Activated gamma-delta T cell treated with Interleukin-2 at 50 U/mL for 16 hours (primary cell): ENCODE measurements at places on chromosomes 1 and 21.

- no peak for DNase-seq
These were observed 8.8 kb upstream of the CTBS start for GRCh38 chr1:84582802-84583587.

DNA sequence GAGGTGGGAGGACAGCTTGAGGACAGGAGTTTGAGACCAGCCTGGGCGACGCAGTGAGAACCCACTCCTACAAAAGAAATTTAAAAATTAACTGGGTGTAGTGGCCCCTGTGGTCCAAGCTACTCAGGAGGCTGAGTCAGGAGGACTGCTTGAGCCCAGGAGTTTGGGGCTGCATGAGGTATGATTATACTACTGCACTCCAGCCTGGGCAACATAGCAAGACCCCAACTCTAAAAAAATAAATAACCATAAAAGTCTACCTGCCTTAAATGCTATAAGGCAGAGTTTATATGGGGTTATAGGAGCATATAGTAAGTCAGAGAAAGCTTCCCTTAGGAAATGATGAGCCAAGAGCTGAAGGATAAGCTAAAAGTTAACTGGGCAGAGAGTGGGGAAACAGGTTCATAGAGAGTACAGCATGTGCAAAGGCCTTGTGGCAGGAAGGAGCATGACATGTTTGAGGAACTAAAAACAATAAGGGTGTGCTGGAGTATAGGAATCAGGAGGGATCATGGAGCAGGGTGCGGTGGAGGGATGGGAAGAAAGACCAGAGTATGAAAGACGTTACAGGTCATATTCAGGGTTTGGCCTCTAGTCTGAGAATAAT lies 68.3 kb downstream of the ADSS2 start:
- DNase-seq = no peak

- no peak for DNase-seq
These were observed 47.4 kb downstream of the ZMYM1 start for GRCh38 chr1:35126546-35126945.

DNA sequence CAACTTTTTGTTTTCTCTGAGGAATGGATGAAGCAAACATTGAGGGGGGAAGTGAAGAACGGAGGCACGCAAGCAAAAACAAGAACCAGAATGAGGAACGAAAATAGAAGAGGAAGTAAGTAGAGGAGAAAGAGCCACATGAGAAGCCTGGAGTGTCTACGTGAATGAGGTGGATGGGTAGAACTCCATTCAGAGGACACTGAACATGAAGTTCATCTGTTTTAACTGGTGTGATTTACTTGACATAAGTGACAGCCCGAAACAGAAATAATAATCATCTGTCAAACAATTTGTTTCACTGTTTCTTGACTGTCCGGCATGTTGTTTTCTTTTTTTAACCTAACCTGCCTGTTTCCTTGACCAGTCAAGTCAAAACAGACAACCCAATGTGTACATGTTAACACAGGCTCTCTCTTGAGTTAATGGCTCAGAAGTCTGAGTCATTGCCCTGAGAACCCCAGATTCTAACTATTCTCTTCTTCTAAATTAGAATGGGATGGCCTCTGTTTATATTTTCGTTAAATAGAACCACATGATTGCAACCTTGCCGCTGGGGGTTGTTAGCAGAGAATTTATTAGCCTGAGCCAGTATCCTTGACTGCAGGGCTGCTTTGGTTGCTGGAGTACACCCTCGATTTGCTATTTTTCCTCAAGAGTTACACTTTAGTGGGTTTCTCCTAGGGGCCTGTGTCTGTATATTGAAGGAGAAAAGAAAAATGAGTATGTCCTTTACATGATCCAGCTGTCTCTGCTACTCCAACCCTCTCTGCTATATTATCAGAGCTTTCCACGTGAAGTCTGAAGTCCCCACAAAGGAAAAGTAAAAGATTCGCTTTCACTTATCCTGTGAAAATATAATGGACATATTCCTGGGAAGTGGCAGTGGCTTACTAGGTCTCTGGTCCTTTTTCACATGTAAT lies 151.7 kb downstream of the ZC3H11B start:
- DNase-seq = no peak

GRCh38 chr1:229035054-229035747 lies 235.7 kb upstream of the RAB4A start:
- no peak for DNase-seq

DNA sequence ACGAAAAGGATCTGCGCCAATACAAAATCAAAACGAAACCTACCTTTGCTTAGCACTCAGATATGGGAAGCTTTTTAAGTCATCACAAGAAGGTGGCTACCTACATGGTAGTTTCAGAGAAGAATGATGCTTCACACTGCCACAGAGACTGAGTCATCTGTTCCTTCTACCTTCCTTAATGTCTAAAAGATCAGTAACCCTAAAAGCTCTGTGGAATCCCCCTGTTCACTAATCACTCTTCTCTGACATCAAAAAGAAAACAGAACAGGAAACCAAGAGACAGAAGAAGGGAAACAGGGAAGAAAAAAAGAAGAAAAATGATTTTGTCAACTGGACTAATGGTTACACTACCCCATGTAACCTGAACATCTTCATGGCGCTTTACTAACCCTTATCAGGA lies 177.2 kb downstream of the SMYD3 start:
- no peak for DNase-seq

- DNase-seq = no peak
These were observed 170.4 kb downstream of the RERE start for GRCh38 chr1:8646996-8647395.

DNA sequence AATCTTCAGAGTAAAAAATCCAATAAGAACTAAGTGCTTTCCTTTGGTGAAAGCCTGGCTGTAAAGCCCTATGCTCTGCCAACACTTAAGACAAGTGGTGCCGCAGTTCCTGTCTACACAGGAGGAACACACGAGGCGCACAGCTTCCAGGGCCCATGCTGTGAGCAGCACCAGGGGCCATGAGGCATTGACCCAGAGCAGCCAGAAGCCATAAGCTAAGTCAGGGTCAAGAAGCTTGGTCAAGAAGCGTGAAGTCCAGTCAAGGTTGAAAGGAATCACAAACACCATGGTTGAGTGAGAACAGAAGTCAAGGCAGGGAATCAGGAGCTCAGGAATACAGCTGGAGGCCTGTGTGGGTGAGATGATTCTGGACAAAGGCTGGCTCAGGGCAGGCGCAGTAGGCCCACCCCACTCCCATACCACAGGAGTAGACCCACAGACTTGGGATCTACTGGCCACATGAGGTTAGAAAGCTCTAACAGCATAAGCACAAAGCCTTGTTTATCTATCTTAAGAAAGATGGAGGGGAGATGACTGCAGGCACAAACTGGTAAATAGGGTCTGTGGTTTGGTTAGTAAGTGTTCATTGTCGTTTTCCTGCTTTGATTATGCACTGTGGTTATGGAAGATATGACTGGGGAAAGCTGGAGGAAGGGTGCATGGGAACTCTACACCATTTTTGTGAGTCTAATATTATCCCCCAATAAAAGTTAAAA lies 42.9 kb upstream of the RCAN3 start:
- DNase-seq = no peak

DNA sequence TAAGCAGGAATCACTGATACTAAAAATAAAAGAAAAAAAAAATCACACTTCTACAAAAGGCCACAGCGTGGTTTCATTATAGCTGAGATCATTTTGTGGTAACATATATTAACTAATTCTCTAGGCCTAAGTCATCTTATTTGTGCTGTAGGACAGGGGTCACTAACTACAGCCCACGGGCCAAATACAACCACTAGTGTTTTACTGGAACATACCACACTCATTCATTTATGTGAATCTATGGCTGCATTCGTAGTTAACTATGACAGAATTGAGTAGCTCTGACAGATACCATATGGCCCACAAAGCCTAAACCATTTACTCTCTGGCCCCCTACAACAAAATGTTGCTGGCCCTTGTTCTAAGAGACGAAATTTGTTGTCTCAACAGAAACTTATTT lies 224.4 kb downstream of the VAV3 start:
- DNase-seq = no peak

DNA sequence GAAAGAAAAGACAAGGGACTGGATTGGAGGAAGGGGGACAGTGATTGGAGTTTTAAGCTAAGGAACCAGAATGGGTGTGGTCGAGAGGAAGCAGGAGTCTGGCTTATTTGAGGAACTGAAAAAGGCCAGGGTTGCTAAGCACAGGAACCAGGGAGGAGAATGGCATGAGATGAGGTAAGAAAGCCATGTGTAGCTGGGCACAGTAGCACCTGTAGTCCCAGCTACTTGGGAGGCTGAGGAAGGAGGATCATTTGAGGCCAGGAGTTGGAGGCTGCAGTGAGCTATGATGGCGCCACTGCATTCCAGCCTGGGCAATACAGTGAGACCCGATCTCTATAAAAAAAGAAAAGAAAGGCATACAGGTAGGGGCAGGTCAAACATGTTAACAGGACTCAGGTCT lies 8.1 kb upstream of the KHDRBS1 start:
- DNase-seq = no peak

DNA sequence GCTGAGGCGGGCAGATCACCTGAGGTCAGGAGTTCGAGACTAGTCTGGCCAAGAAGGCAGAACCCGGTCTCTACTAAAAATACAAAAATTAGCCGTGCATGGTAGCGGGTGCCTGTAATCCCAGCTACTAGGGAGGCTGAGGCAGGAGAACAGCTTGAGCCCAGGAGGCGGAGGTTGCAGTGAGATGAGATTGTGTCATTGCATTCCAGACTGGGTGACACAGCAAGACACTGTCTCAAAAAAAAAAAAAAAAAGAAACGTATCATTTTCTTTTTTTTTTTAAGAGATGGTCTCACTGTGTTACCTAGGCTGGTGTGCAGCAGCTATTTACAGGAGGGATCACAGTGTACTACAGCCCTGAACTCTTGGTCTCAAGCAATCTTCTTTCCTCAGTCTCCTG lies 47.3 kb downstream of the ITGB3BP start:
- no peak for DNase-seq

DNA sequence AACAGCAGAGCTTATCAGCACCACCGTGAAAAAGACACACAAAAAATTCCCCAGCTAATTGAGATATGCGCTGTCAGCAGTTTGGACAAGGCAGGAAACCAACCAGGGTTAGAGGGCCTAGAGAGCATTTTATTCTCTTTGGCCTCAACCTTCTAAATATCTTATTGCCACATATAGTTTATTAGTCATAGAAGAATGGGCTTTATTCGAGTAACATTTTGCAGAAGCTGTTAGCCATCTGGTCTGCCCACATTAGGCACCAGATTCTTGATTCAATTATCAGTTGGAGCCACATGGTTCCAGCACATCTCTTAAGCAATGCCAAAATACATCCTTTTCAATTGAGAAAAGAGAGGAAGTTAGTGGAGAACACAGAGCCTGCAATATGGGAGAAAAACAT lies 109.9 kb upstream of the CXADR start:
- DNase-seq = no peak

GRCh38 chr1:234606784-234607108 lies 3.2 kb downstream of the IRF2BP2 start:
- DNase-seq = no peak

GRCh38 chr1:86998727-86999126 lies 84.3 kb downstream of the HS2ST1 start:
- no peak for DNase-seq

- DNase-seq = no peak
These were observed 31.3 kb downstream of the KIRREL1 start for GRCh38 chr1:158024737-158025136.

DNA sequence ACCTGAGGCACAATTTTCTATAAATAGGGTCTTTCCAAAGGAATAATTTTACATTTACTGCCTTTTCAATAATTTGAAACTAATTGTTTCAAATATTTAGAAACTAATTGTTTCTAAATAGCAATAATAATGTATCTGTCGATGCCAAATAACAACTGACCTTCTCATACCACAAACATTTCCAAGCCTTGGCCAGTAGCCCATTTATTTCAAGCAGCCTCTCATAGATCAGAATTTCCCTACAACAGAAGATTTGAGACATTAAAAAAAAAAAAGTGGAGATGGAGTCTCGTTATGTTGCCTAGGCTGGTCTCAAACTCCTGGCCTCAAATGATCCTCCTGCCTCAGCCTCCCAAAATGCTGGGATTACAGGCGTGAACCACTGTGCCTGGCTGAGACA lies 2.1 kb upstream of the GFI1 start:
- DNase-seq = no peak

- no peak for DNase-seq
These were observed 86.8 kb downstream of the SMYD3 start for GRCh38 chr1:246420300-246420699.

- no peak for DNase-seq
These were observed 234.7 kb downstream of the SETD4 start for GRCh38 chr21:35825370-35826353.

- no peak for DNase-seq
These were observed 7.4 kb downstream of the ENTREP3 start for GRCh38 chr1:155247667-155248553.

GRCh38 chr1:21616372-21616771 lies 52.8 kb downstream of the RAP1GAP start:
- DNase-seq = no peak

DNA sequence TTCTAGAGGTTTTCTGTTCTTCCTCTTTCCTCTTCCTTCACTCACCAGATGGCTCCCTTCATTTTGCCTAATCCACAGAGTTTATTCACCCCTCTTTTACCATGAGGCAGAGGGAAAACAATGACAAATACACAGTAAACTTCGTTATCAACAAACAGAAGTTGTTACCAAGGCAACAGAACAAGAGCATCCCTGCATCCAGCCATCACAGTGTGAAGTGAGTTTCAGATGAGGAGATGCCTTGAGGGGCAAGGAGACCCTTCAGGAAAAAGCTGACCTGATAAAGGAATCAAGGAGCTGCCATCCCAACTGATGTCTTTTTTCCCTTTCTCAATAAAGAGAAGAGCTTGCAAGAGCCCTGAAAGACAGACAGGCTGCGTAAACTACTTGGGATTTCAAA lies 195.3 kb downstream of the BRINP2 start:
- no peak for DNase-seq

GRCh38 chr1:6065093-6065858 lies 19.6 kb downstream of the KCNAB2 start:
- no peak for DNase-seq

- no peak for DNase-seq
These were observed 15.9 kb upstream of the MUTYH start for GRCh38 chr1:45356186-45356585.

- no peak for DNase-seq
These were observed 17.3 kb upstream of the TTC4 start for GRCh38 chr1:54698346-54698745.

DNA sequence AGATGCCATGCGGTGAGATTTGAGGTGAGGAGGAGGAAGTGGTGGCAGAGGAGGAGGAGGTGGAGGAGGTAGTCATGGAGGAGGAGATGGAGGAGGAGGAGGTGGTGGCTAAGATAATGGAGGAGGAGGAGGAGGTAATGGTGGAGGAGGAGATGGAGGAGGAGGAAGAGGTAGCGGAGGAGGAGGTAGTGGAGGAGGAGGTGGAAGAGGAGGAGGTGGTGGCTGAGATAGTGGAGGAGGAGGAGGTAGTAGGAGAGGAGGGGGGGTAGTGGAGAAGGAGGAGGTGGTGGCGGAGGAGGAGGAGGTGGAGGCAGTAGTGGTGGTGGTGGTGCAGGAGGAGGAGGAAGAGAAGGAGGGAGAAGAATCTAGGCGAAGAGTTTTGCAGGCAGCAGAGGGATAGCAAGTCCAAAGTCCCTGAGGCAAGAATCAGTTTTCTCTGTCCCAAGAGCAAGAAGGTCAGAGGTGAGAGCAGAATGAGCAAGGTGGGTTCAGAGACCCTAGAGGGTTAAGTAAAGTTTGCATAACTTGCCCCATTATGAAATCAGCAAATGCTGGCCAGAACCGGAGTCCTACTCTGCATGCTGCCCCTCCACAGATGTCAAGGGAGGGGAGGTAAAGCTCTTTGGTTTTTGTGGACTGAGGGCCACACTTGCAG lies 38.9 kb upstream of the GNPAT start:
- DNase-seq = no peak
